Stimulated activated CD8-positive, alpha-beta memory T cell treated with anti-CD3 and anti-CD28 coated beads, Interleukin-15, amount 100 ng/mL, for 4 hours (primary cell): ENCODE measurements at places on chromosomes 5 and 9.

DNA sequence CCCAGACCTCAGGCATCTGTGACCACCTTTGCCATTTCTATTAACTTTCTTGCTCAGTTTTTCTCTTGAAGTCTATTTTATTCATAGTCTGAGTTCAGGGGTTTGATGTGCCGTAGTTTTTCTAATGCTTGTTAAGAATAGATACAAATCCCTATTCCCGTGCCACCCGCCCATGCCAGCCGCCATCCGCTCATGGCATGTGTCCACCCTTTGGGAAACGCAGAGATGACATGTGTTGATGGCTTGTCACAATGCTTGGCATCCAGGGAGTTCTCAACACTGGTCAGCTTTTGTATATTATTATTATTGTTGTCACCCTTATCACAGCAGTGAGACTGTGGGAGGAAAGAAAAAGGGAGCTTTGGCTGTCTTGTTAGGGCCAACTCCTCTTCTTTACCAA, 17.3 kb upstream of the ANGPTL2 start:
- no peak for DNase-seq

- DNase-seq = no peak
These were observed 50.6 kb downstream of the MELK start for GRCh38 chr9:36623280-36623679.

- no peak for DNase-seq
These were observed 115.2 kb upstream of the IFNE start for GRCh38 chr9:21597284-21597683.

- DNase-seq = no peak
These were observed 510.2 kb downstream of the SPATA31D1 start for GRCh38 chr9:82498541-82499317.

DNA sequence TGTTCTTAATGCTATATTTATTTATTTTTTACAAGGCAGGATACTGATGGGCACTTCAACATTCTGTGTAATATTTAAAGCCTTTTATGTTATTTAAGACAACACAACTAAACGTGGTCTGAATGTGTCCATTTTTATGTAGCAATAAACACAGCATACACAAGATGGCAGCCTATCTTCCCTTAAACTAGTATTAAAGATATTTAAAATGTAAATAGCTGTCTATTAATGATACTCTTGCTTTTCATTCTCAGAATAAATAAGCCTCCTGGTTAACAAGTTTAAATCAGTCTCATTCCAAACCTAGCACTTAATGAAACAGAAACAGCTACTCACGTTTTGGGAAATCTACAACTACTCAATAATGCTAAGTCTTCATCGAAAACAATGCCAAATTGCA, 315.7 kb downstream of the MCTP1 start:
- no peak for DNase-seq

GRCh38 chr9:135224921-135225541, 137.6 kb downstream of the OLFM1 start:
- no peak for DNase-seq

DNA sequence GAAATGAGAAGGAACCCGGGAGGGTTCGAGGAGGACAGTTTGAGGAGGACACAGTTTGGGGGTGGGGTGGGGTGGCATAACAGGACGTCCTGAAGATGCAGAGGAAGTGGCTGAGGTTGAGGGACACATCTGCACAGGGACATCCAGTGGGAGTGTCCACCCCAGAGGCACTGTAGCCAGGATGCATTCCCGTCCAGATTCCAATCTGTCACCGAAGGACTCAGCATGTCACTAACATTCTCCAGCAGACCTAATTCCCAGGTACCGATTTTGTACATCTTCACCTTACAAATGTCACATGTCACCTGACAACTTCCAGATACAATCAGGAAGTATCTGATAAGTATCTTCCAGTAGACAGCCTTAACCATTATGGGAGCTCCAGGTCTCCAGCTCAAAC, 42.6 kb downstream of the EPB41L4B start:
- DNase-seq = no peak

- no peak for DNase-seq
These were observed 14.6 kb downstream of the NDUFA8 start for GRCh38 chr9:122144836-122145591.

DNA sequence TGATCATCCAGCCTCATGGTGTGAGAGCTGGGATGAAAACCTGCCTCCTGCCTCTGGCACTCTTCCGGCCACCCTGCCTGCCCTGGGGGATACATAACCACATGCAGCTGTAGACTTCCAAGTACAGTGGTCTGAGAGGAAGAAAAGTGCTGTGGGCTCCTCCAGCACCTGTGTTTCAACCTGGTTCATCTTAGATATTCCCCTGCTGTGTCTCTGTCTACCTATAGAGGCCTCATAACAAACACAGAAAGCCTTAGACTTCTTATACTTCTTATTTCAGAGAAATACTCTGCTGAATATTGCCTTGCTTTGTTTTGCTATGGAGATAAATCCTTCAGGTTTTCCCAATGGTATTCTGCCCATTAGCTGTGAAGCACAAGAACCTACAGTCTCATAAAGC, 19.6 kb upstream of the TNFAIP8 start:
- no peak for DNase-seq

DNA sequence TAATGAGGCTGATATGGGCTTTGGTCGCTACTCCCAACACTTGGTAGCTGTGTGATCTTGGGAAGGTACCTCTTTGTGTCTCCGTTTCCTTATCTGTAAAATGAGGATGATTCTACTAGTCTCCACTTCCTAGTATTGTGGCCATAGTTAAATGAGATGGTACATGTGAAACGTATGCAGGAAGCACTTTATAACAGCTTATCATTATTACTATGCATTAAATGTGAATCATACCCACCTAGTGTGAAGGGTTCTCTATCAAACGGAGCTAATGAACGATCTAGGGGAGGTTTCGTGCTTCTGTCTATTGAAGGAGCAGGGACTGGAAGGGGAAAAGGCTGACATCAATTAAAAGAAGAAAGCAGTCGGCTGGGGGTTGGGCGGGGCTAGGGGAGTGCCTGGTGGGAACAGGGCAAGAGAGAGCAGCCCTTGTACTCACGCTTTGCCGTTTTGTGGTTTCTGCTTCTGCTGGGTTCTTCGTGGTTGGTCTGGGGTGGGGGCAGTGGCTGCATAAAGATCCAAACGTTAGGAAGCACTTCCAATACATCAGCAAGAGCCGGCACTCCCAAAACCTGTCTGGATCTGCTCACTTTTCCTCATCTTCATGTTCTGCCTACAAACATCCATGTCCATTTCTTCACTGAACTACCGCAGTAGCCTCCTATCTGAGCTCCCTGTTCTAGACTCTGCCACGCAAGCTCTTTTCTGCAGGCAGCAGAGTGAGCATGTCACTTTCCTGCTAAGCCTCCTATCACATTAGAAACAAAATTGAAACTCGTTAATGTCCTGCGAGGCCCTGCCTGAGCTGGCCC, 30.8 kb downstream of the LCP2 start:
- no peak for DNase-seq

DNA sequence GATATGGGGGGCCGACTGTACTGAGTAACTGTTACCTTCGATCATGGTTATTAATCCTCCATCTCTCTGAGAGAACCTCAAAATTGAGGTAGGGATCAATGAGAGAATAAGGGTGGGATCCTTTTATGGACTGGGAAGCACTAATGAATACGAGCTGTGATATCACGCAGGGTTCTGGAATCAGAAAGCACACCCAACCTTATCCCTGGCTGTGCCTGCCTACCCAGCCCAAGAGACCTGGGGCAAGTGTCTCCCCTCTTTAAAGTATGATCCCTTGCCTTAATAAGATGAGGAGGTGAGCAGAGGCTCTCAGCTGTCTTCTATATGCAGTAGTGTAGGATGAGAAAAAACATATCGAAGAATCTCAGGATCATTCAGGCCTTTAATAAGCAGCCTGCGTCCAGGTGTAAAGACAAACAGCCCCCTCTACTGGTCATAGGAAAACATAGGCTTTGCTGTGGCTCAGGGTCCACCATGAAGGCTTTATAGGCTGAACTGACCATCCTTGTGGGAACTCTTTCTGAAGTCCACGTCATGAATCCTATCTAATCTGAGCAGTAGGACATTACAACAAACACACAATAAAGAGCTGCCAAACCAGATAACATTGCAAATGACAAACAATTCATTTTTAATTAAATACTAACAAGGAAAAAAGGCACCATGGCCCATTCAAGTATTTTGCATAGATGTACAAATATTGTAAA, 16.8 kb downstream of the NIPAL4 start:
- no peak for DNase-seq

DNA sequence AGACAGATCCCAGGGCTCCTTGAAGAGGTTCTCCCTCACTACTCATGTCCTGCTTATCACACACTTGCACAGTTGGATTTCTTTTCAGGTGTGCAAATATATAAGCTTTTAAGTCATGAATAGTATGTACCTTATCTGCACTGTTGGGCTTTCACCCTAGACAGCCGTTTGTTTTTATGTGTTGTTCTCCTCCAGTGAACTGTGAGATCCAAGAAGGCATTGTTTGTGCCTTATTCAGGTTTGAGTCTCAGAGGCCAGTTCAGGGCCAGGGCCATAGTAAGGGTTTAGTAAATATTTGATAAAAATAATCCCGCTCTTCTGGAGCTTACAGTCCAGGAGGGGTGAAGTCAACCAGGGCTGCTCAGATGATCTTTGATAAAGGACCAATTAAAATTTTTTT, 480.0 kb downstream of the TMEM38B start:
- DNase-seq = no peak

DNA sequence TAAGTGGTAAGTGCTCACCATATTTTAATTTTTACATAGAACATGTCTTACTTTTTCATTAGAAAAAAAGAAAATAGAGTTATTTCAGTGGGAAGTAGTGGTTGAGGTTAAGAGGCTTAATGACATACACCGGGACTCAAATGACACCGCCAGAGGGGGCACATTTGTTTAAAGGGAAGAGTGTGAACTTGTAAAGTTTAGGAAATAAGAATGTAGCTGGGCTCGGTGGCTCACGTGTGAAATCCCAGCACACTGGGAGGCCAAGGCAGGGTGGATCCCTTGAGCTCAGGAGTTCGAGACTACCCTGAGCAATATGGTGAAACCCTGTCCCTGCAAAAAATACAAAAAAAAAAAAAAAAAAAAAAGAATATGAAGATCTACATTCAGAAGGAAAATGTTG, 43.4 kb upstream of the TNFAIP8 start:
- no peak for DNase-seq

- no peak for DNase-seq
These were observed 4.0 kb upstream of the ADAMTS16 start for GRCh38 chr5:5135957-5136676.

DNA sequence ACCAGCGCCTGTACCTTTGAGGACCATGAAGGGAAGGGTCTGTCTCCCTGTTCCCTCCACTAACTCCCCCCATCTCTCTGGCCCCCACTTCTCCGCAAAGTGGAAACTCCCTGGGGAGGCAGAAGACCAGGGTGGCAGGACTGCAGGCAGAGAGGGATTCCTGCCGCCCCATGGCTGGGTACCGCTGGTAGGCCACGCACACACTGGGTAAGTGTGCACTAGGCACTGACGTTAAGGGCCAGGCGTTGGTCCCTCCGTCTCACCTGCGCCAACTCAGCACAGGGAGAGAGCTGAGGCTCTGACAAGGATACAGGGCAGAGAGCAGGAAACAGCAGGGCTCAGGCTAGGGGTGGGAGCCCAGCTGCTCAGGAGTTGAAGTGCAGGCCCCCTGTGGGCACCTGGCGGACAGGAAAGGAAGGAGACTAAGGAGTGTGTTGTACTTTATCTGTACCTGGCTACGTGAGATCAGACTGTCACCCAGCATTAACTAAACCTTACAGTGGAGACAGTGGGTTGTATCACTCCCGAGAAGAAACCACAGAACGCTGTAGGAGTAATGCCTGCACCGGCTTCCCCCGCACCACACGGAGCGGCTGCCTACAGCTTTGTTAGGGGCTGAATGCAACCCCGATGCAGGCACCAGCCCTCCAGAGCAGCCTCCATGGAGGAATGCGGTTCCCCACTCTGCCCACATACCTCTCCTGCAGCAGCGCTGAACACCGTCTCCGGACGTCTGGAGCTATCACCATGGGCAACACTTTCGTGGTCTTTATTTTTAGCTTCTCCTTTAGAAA, 34.2 kb upstream of the CLPTM1L start:
- no peak for DNase-seq

DNA sequence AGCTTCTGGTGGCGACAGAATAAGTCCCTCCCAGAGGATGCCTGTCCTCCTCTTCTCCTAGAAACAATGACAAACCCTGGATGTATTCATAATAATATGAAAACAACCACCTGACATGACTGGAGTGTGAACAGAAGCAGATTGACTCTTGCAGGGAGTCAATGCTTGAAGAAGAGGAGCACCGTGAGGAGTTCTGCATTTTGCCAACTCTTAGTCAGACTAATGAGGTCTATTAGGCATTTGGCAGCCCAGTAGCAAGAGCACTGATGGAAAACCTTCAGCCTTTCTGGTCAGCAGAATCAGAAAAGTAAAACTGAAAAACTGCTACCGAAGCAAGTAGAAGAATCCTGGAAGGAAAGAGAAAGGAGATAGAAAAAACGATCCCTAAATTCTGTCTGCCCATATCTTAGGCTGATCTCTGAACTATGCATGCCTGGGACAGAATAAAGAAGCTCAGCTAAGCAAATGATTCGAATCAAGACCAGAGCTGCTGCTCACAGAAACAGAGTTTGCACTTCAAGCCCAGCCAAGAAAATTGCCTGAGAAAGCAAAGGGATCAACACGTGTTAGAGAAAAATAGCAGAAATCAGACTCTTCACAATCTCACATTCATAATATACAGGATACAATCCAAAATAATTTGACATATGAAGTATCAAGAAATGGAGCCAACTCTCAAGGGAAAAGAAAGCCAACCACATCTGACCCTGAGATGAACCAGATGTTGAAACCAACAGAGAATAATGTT, 69.5 kb upstream of the OSMR start:
- no peak for DNase-seq

GRCh38 chr5:22541037-22541436, 312.1 kb downstream of the CDH12 start:
- DNase-seq = no peak

- no peak for DNase-seq
These were observed 125.1 kb downstream of the SUSD1 start for GRCh38 chr9:112049811-112050516.

DNA sequence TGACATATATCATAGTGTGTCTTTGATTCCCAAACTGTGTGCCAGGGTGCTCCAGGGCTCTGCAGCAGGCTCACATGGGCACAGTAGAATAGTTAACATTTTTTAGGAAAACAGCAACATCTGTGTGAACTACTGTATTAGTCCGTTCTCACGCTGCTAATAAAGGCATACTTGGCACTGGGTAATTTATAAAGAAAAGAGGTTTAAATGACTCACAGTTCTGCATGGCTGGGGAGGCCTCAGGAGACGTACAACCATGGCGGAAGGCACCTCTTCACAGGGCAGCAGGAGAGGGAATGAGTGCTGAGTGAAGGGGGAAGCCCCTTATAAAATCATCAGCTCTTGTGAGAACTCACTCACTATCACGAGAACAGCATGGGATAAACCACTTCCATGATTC, 82.7 kb downstream of the EGFLAM start:
- no peak for DNase-seq
